ENCODE measurements at places on chromosomes 5 and 9. TPM values are rescaled to one million over a fixed set of nuclear protein-coding genes. Genes with fewer than 3 reads are reported as not detected.

GRCh38 chr9:83569326-83569725 lies 31.1 kb upstream of the FRMD3 start:
- DNase-seq: no peak

DNA sequence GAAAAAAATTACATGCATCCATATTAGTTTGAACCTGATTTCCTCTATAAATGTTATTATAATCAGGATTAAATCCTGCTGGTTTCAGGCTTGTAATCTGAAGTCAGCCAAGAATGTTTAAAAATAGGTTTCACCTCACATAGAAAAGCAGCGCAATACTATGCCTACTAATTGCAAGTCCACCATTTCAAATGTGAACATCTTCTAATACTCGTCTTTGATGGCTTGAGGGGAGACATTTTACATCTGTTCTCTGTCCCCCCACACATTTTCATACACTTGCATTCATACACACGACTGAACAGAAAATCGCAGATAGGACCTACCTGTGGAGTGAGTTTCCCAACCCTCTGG lies 41.8 kb downstream of the FREM1 start:
- no peak for DNase-seq

GRCh38 chr5:7927466-7928375 lies 58.8 kb downstream of the MTRR start:
- DNase-seq: peak; percentile 36

DNA sequence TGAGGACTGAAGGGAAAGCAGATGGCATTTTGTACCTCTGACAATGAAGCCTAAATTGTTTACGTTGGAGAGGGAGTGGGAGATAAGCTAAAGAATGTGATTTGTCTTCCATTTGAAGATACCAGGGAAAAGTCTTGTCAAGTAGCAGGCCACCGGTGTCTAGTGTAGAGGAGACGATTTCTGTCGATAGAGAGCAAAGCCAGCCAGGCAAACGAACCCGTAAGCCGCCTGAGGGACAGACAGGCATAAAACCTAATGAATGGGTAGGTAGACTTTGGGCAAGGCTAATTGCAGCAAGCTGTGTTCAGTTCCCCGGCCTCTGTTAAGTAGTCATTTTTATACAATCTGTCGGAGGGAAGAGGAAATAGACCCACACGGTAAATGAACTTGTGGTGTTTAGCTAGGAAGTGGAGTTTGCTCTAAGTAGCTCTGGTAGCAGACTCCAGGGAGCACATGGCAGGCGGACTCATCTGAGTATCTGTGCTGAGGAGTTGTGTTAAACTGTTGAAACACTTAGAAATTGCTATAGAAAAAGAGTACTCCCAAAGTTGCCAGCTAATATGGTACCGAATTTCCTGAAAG lies 28.8 kb downstream of the SMARCA2 start:
- DNase-seq: no peak

DNA sequence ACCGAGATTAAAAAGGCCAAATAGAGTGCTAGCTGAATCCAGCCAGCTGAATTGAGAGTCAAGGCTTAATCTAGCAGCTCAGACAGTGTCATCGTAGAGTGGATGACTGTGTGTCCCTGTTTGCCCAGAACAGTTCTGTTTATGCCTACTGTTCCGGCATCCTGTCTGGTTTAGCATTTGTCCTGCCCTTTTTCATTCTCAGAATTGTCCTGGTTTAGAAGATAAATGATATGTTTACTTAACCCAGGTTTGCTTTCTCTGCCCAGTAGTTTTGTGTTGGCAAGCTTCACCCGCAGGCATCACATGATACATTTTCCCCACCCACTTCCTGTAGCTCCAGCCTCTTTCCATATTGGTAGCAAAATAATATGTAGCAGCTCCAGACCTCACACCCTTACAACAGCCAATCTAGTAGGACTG lies 41.3 kb upstream of the ZSWIM6 start:
- no peak for DNase-seq

- no peak for DNase-seq
Measured at GRCh38 chr5:8905021-8905420, 640.9 kb downstream of the SEMA5A start.

DNA sequence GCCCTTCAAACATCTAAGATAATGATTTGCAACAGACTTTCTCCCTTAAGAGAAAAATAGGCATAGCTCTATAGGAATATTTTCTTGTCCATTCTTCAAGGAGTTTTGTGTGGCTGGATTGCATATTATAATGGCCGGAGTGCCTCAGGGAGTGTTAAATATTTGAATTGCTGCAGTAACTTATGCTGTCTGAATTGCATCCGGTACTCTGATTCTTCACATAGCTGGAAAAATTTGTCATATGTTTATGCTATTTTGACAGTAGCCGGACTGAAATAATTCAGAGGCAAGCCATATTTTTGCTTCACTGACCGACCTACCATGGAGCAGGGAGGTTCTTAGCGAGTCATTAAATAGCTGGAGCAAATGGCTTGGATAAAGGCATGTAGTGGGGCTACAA lies 621.0 kb downstream of the ACTL7B start:
- no peak for DNase-seq

- DNase-seq: no peak
Measured at GRCh38 chr9:134291452-134291881, 34.8 kb upstream of the RXRA start.

GRCh38 chr5:73104326-73104725 lies 16.0 kb upstream of the TMEM171 start:
- no peak for DNase-seq

GRCh38 chr9:74499111-74499601 lies 2.0 kb downstream of the RORB start:
- DNase-seq: peak; percentile 26

- no peak for DNase-seq
Measured at GRCh38 chr5:65722575-65723403, 784 bp downstream of the NLN start.

- DNase-seq: no peak
Measured at GRCh38 chr5:106167766-106168165, 1503.0 kb downstream of the EFNA5 start.

DNA sequence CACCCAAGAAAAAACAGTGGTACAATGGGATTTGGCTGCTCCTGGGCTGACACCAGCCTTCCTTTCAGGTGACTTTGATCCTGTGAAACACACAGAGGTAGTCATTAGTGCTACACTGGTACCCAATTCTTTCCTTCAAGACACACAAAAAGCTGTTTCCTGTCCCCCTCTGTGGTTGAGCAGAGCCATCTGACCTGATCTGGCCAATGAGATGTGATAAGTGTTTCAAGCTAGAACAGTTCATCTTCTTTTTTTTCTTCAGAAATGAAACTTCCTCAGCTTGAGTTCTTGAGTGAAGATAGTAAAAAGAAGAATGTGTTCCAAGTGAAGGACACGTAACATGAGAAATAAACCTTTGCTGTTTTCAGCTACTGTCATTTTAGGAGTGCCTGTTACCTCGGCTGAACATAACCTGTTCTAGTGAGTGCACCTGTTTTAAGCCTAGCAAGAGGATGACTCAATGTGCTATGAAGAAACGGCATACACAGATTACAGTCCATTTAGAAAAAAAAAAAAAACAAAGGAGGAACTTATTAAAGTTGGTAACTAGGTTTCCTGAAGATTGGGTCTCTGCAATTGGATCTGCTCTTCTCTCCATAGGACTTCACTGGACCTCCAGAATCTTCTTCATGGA lies 287.8 kb downstream of the GAS1 start:
- no peak for DNase-seq

DNA sequence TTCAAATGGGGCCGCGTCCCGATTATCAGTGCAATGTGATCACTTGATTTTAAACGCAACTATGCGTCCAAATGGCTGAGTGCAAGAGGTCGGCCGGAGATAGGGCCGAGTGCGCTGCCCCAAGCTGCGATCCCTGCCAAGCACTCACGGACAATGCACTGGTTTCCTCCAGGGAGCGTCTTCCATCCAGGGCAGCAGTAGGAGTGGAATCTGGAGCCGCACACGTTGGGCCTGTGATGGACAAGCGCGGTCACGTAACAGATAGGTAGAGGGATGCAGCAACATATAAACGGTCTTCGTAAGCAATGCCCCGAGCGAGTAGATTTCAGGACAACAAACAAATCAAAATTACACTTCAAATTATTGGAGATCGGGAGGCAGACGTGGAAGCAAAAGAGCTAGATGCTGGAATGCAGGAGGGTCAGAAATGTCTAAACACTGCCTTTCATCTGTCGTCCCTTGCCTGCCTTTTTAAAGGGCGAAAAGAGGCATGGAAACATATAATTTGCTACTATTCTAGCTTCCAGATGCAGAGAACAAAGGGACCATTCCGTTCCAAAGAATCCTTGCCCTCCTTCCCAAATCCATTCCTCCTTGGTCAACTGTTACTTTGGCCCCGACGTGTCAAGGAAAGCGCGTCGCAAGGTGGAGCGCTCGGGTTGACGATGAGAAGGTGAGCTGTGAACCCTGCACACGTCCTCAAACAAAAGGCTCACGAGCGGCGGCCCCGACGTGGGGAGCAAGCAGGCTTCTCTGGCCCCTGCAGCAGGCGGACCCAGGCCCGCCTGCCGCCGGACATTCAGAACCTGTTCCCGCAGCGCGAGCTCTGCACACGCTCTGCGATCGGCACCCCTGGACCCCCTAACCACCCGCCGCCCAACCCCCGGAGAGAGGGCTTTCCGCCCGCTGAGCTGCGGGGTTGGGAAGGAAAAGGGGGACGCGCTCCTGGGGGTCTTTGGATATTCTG lies 1.5 kb downstream of the FBN2 start:
- no peak for DNase-seq

- DNase-seq: no peak
Measured at GRCh38 chr5:173395257-173395932, 67.2 kb upstream of the STC2 start.

GRCh38 chr5:143213851-143214363 lies 189.6 kb downstream of the NR3C1 start:
- no peak for DNase-seq

- DNase-seq: no peak
Measured at GRCh38 chr5:150235500-150235854, 45.6 kb downstream of the SLC6A7 start.

- DNase-seq: no peak
Measured at GRCh38 chr5:89546657-89547056, 663.7 kb upstream of the MEF2C start.

- no peak for DNase-seq
Measured at GRCh38 chr5:169719360-169720314, 82.6 kb downstream of the DOCK2 start.

DNA sequence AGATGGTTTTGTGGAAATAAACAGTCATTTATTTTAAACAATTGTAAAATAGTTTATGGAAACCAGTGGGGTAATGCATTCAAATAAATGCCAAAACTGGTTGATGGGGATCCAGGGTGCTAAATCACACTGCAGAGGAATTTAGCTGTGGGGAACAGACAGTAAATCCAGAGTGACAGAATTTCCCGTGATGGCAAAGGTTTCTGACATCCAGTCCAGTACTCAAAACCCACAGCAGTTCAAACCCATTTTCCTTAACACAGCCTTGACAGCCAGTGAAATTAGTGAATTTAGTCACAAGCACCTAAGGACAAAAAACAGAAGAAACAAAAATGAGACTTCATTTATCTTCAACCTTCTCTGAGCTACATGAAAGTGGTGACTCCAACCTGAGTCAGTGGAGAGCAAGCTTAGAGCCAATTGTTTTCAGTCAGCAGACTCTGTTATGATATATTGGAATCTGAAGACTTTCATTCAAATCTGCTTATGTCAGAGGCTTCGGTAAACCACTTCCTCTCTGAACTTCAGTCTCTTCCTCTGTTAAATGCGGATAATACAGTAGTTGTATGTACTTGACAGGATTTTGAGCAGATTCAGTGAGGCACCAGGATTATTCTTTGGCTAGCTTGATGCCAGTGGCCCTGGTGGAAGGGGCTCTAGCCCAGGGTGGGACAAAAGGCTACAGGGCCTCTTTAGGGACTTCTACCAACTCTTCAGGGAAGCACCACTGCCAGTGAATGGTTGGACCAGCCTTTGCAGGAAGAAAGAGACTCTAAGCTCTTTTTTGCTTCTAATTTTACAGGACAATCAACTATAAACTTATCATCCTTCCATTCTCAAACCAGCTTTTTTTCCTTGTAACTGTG lies 185.3 kb downstream of the MAPKAP1 start:
- DNase-seq: peak; percentile 53

GRCh38 chr5:10502130-10502529 lies 60.5 kb downstream of the ROPN1L start:
- no peak for DNase-seq

GRCh38 chr5:132998556-132998955 lies 27.8 kb downstream of the ZCCHC10 start:
- DNase-seq: no peak

GRCh38 chr5:42321785-42322184 lies 101.5 kb upstream of the GHR start:
- no peak for DNase-seq

GRCh38 chr5:131607418-131607817 lies 27.6 kb downstream of the RAPGEF6 start:
- no peak for DNase-seq

- DNase-seq: no peak
Measured at GRCh38 chr9:125131778-125132177, 11.6 kb downstream of the SCAI start.

- DNase-seq: no peak
Measured at GRCh38 chr9:108696156-108696555, 159.6 kb downstream of the ACTL7B start.

DNA sequence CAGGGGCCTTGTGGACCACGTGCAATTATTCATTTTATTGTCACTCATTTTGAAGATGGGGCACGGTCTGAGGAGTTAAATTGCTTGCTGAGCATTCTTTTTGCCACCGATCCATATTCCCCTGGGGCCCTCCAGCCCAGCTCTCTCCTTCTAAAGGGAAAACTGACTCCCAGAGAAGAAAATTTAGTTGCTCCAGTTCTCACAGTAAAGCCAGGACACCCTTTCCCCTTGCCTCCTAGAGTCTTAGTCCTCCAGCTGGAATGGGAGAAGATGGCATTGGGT lies 1.0 kb upstream of the PANK3 start:
- DNase-seq: no peak

- no peak for DNase-seq
Measured at GRCh38 chr5:148884339-148885020, 58.1 kb downstream of the ADRB2 start.

DNA sequence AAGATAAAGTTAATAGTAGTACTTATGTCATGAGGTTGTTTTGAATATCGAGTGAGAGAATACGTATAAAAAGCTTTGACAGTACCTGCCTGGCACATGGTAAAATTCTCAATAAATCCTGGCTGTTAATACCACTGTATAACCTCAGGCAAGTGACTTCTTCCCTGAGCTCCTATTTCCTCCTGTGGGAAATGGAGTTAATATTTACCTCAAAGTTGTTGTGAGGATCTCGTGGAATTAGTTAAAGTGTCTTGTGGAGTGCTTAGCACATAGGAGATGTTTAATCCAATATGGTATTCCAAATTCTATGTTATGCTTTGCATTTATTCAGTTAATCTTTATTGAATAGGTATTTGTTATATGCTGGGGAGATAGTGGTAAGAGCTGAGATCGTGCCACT lies 18.5 kb downstream of the FOCAD start:
- no peak for DNase-seq

DDX4 gene
- 0.28 TPM for total RNA-seq

RAD50 gene
- total RNA-seq: 30.7 TPM

DMRTA1 gene
- not detected for total RNA-seq

TMEM8B gene
- 6.1 TPM for total RNA-seq

FSD1L gene
- 4.9 TPM for total RNA-seq

SARDH gene
- total RNA-seq: 2.3 TPM

RORB gene
- total RNA-seq: 0.03 TPM

GPR151 gene
- total RNA-seq: not detected

ATG10 gene
- total RNA-seq: 11.5 TPM

CSF1R gene
- total RNA-seq: 3.4 TPM

PSAT1 gene
- 71.9 TPM for total RNA-seq

SGCD gene
- 0.30 TPM for total RNA-seq

SLC34A1 gene
- 2.1 TPM for total RNA-seq

ASPN gene
- not detected for total RNA-seq

TAF11L10 gene
- total RNA-seq: not detected

OR13J1 gene
- not detected for total RNA-seq

FAM151B gene
- total RNA-seq: not detected

AFAP1L1 gene
- total RNA-seq: 0.17 TPM
